Subcutaneous adipose tissue (tissue), 4 donors: ENCODE measurements at places on chromosomes 6 and 20. TPM values are rescaled to one million over a fixed set of nuclear protein-coding genes. Genes with fewer than 3 reads are reported as not detected.

AKAP12 gene
- total RNA-seq = 112 TPM

PPDPF gene
- total RNA-seq = 76.5 TPM

RIPPLY2 gene
- total RNA-seq = not detected

TFAP2A gene
- total RNA-seq = not detected

B3GAT2 gene
- total RNA-seq = not detected

RFX6 gene
- not detected for total RNA-seq

KAT14 gene
- 14.8 TPM for total RNA-seq

TMEM200A gene
- 1.3 TPM for total RNA-seq

PLEKHG1 gene
- 25.3 TPM for total RNA-seq

NKX2-4 gene
- not detected for total RNA-seq

LY6G6F gene
- total RNA-seq = not detected

SUPT3H gene
- total RNA-seq = 6.0 TPM

CLPSL2 gene
- total RNA-seq = not detected

HSPA1L gene
- 1.3 TPM for total RNA-seq

SAMD10 gene
- total RNA-seq = 2.0 TPM

TSHZ2 gene
- 31.8 TPM for total RNA-seq
